MM.1S (cell line): ENCODE measurements at places on chromosomes 11 and 22.

DNA sequence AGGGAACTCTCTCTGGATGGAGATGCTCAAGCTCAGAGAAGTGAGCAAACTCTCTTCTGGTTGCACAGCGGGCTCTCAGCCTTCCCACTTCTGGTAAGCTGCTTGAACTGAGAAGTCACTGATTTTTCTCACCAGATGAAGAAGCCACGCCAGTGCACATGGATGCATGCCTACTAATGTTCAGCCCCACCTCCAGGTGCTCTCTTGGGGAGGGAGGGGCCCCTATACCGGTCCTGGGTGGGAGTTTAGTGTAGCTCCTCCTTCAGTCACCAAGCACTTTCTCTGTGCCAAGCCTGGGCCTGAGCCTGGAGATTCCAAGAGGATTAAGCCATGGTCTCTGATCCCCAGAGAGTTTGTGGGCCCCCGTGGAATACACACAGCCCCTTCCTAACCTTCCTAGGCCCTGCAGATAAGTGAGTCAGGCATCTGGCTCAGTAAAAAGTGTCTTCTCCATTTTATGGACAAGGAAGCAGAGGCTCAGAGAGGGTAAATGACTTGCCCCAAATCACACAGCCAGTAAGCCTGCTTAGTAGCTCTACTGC is 142.2 kb downstream of the ST3GAL4 start:
- DNase-seq, result no peak

DNA sequence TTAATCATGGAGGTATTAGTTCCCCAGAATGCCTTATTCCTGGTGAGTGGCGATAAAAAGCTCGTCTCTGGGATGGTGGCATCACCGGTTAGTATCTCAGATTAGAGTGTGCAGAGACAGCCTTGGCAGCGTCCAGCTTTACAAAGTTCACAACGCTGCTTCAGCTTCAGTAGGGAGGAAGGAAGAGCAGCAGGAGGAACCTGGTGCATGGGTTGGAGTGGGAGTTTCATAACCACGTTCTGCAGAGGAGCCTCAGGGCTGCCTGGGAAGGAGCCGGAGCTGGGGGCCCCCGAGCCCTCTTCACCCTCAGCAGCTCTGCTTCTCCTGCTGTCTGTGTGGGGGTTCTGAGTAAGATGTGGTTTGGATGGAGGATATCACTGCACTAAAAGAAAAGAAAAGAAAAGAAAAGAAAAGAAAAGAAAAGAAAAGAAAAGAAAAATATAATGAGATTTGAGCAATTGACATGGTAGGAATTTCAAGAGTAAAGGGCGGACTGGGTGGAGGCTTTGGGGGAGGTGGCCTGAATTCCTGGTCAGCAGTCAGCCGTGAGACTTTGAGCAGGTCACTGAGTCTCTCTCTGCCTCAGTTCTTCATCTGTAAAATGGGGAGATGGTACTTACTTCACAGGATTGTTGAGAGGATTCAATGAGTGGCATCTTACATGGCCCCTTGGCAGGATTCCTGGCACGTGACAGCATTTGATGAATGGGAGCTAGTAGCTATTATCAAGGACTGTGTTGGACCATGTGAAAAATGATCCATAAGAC is 6.5 kb downstream of the ASPHD2 start:
- DNase-seq, result no peak

- peak; percentile 82 for DNase-seq
Observed at GRCh38 chr22:31561238-31561887, 65.0 kb downstream of the SFI1 start.

DNA sequence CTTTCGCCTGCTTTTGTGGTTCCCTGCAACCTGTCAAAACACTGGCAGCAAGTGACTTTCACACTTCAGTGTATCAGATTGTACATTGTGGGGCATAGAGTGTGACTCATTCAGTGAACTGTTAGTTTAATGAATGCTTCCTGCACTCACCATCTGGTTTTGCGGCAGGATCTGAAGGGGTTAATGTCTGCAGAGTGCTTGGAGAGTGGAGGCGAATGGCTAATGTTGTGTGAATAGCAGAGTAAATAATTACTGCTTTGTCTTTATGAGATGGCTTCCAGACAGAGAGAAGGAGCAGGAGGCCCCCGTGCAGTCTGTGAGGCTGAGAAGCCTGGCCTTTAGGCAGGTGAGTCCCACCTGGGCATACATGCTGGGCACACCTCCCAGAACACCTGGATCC is 454.3 kb upstream of the KIRREL3 start:
- no peak for DNase-seq

GRCh38 chr11:119694334-119694733 is 34.7 kb downstream of the NECTIN1 start:
- DNase-seq, result peak; percentile 80

- no peak for DNase-seq
Observed at GRCh38 chr11:123158033-123159003, 36.7 kb downstream of the CLMP start.

DNA sequence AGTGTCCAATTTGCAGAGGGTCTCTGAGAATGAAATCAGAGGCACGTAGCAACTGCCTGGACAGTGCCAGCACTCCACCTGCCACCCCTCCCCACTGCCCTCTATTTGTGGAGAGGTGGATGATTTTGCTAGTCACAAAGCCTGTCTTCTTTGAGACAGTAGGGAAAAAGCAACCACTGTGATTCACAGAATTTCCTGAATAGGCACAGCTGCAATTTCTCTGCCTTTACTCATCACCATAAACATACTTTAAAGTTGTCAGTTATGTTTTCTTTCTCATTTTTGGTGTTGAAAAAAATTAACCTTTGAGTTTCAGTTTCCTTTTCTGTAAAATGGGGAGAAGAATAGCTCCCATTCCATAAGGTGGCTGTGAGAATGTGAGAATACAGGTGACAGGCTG is 134.3 kb downstream of the TEAD1 start:
- DNase-seq, result peak; percentile 77

DNA sequence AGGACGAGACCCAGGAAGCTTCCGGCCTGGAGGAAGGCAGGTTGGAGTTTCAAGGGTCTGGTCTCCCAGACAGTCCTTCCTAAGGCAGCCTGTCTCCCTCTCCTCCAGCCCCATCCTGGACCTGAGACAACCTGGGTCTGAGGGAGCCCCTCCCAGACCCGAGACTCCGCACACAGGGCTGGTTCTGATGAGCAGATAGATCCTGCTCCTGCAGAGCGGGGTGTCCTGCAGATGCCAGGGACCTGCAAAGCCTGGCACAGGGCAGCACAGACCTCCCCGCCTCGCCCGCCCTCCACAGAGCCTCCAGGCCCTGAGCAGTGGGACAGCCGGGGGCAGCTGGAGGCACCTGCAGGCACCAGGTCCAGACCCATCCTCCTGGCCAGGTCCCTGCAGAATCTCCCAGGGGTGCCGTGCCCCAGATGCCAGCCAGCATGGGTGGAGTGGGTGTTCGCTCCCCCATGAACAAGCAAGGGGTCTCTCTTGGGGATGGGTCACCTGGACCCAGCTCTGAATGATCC is 7.8 kb downstream of the PIM3 start:
- DNase-seq, result peak; percentile 1

DNA sequence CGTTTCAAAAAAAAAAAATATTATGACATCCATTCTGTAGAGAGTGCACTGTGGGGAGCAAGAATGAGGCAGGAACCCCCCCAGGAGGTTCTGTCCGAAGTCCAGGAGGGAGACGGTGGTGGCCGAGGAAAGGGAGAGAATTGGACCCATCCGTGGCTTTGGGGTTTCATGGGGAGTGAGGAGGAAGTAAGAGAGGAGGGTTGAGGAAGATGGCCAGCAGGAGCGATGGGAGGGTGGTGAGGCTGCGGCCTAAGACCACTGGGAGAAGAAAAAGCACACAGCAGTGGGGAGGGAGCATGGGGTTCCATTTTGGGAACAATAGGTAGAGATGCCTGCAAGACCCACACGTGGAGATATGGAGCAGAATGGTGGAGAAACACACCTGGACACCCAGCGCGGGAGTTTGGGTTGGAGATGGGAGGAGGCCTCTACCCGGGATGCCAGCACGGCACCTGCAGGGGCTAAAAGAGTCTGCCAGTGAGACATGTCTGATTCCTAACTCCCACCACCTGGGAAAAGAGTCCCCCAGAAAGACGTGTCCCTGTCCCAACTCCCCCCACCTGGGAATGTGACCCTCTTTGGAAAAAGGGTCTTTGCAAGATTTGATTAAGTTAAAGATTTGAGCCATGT is 72.5 kb upstream of the SHANK2 start:
- no peak for DNase-seq

DNA sequence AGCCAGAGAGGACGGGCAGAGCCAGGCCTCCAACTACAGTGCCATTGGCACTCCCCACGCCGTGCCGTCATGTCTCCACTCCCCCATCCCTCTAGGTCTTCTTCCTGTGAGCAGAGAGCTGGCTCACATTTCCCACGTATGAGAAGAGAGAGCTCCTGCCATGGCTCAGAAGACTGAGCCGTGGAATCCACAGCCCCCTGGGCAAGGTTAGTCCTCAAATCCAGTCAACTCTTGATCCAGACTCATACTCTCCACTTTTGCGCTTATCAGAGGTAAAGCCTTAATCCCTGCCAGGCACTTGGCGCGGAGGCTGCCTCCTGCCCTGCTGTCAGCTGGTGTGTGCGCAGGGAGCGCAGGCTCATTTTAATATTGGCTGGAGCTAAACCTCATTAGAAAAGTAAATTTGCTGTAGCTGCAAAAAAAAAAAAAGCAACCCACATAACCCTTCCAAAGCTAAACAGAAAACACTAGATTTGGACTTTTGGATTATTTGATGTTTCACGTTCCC is 4.7 kb downstream of the B3GAT1 start:
- DNase-seq, result no peak
